Cortex of kidney (tissue), 1 donor: ENCODE measurements at places on chromosomes 5 and 9.

DNA sequence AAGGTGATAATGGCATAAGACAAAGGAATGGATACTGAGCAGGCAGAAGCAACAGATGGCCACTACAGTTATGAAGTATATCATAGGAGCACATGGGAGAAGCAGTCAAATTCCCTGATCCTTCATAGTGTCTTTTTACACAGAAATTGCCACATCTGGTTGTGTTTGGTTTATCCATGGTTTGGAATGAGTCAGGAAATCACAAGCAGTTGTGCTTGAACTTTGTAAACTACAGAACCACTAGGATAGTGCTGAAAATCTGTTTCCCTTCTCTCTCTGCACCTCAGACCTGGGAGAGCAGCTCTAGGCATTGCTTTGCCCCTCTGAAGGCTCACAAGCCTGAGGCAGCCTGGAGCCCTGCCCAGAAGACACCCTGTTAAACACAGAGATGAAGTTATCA lies 134.0 kb downstream of the DMRT2 start:
- no peak for DNase-seq

GRCh38 chr9:131010482-131011273 lies 1.7 kb downstream of the LAMC3 start:
- DNase-seq, result no peak

GRCh38 chr9:124038790-124039633 lies 27.4 kb downstream of the LHX2 start:
- no peak for DNase-seq

GRCh38 chr5:97009212-97009898 lies 73.5 kb downstream of the LNPEP start:
- no peak for DNase-seq

DNA sequence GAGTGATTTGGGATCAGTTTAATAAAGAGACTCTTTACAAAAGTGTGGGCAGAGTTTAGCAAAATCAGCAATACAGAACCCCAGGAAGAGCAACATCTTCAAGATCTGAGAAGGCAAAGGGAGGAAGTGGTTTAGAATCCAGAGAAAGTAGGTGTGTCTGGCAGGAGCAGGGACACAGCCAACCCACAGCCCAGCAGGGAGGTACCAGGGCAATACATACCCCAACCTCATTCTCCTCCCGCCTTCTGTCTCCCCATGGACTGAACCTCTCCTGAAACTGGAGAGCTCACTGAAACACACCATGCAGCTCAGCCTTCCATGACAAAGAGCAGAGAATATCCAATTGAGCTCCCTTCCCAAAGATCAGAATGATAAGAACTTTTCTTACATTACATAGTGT lies 283.4 kb downstream of the PRELID2 start:
- DNase-seq, result no peak

DNA sequence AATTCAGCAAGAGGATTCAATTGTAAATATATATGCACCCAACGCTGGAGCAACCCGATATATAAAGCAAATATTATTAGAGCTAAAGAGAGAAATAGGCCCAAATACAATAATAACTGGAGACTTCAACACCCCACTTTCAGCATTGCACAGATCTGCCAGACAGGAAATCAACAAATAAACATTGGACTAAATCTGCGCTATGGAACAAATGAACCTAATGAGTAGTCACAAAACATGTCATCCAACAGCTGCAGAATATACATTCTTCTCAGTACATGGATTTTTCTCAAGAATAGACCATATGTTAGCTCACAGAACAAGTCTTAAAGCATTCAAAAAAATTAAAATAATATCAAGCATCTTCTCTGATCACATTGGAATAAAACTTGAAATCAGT lies 86.1 kb upstream of the SLC1A1 start:
- DNase-seq, result no peak

DNA sequence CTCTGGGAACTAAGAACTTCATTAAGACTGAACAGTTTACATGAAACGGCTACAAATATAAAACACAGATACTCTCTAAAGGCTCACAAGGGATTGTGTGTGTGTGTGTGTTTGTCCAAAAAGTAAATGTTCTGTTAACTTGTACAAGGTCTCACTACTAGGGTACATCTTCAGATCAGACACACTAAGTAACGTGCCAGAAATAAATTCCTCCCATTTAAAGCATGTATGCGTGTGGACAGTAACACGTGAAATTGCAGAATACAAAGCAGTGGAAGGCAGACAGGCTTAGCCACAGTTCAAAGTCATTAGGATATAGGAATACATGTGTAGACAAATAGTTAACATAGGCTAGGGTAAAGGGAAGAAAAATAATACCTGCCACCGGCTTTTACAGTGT lies 1.8 kb downstream of the BNC2 start:
- DNase-seq, result no peak

DNA sequence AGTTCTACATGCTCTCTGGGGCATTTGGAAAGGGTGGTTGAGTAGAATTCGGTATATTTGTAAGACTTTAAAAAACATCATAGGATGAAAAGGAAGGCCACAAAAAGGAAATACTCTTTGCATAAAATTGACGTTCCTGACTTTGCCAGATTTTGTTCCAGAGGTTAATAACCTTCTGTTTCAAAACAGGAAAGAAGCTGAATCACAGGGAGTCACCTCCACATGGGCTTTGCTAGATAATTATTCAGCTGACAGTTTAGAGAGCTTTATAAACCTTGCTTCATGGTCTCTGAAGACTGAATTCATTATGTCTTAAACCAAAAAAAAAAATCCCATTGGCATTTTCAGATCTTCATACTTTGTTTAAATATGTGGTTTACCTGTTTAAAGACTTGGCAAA lies 203.7 kb downstream of the SEMA6A start:
- DNase-seq, result no peak

- DNase-seq, result no peak
Measured at GRCh38 chr5:33433303-33434240, 7.2 kb upstream of the TARS1 start.

DNA sequence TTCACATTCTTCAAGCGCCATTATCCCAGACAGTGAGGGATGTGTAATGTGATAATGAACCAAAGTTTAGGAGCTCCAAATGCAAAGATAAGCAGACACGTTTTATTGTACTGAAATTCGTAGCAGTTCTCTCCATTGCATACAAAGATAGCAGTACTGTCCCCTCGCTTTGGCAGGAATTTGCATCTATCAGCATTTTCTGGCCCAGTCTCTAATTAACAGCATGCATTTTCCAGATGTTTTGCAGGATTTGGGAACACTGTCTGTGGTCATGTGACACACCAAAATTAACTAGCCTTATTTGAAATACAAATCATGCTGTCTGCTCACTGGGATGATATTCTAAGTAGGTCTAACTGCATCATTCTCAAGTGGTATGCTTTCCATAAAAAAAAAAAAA lies 235.9 kb upstream of the TRPM3 start:
- no peak for DNase-seq

DNA sequence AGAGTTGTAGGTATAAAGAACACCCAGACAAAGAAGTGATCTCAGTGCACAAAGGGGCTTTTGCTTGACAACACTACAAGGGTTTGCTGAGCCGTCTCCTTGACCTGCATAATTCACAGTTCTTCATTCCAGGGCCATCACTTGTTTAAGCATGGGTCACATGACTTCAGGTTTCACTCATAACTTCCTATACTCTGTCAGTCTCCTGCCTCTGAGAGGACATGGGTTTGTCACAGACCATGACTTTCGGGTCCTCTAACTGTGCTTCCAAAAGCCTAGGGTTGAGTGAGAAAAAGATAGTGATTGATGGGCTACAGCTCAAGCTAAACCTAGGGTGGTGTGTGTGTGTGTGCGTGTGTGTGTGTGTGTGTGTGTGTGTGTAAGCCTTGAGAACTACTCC lies 166.4 kb downstream of the CDH6 start:
- DNase-seq, result no peak

GRCh38 chr9:93549611-93550010 lies 26.8 kb upstream of the PHF2 start:
- DNase-seq, result no peak

- DNase-seq, result no peak
Measured at GRCh38 chr5:15191012-15191411, 309.0 kb upstream of the FBXL7 start.
